ENCODE measurements at places on chromosomes 13 and 19.

DNA sequence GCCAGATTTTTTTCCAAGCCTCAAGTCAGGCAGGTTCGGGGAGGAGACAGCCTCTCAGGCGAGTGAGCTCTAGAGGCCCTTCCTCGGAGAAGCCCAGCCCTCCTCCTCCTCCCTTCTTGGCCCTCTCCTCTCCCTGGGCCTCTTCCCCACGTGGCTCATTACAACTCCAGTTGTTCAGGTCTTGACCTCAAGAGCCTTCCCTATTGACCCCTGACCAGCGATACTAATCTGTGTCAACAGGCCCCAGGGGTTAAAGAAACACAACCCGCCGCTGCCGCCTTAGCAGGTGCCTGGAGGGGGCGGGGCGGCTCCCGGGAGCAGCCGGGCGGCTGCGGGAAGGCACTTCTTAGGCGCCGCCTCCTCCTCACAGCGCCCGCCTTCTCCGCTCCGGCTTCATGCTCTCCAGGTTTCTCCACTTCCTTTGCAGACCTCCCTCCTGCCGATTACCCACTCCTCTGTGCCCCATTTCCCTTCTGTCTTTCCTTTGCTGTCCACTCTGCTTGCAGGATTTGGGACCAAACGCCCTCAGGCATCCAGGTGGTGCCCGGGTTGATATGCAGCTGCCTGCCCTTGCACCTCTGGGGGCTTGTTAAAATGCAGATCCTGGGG is 51.0 kb downstream of the LYL1 start:
- DNase-seq = no peak

GRCh38 chr13:87779426-87779825 is 108.3 kb downstream of the SLITRK5 start:
- DNase-seq = no peak

- no peak for DNase-seq
Observed at GRCh38 chr19:362154-362553, 17.6 kb upstream of the MIER2 start.

DNA sequence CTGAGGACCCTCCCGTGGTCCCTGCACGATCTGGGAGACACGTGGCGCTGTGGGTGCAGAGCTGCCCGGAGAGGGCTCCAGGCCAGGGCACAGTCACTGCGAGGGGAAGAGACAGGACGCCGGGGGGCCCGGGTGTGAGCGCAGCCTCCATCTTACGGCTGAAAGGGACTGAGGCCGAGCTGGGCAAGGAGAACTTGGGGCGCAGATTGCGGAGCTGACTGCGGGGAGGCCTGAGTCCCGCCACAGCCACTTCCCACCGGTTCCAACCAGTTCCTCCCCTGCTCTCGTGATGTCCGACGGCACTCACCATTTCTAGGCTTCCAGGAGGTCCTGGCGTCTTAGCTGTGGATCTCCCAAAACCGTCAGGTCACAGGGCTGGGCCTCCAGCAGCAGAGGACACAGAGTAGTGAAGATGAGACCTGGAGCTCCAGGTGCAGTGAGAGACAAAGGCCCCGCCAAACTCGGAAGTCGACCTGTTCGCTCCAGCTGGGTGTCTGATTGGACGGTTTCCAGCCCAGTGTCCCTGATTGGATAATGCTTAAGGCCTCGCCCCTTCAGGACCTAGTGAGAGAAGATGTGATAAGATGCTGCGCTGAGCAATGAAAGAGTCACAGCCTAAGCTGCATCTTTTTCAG is 4.8 kb upstream of the ZNF253 start:
- no peak for DNase-seq

GRCh38 chr13:113443991-113444390 is 9.3 kb downstream of the ADPRHL1 start:
- no peak for DNase-seq

DNA sequence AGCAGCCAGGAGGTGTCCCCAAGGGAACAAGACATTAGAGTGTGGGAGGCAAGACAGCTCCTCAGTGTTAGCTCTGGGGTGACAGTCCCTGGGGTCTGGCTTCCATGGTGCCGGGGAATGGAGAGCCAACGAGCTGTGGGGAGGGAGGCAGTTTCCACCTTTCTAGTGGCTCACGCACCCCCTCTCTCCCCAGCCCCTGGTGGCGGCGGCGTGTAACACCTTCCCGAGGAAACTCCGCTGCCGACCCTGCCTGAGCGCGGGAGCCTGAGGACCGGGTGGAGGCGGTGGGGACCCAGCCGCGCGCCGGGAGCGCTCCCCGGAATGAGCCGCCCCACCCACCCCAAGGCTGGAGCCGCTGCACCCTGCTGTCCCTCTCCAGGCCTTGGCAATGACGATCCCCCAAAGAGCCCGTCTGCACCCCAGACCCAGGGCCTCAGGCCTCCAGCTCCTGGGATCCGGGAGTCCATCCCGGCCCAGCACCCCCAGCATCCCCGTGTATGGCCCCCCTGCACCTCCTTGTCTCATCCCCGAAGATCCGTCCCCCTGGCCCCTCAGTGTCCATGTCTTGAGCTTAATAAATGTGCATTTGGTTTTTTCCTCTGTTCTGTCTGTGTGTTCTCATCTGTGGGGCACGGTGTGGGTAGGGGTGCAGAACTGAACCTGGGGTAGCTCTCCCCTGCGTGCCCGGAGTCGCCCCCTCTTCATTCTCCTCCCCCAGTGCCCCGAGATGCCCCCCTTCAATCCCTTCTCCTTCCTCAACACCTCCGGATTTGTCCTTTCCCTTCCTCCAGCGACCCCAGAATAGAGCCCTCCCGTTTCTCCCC is 622 bp upstream of the FXYD5 start:
- no peak for DNase-seq

DNA sequence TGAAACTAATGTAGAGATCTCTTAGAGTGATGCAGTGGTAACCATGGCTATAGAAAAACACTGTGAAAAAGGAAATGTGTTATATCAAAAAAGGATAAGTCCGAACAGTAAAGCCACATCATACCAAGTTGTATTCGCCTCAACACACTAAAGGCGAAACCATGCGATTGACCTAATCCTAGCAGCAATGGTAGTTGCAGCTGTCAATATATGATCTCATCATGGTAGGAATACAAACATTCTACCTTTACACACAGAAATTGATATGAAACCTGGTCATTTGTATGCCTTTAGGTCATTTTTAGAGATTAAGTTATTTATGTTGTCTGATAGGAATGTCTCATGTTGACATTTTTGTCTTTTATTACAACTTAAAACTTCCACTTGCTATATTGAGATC is 271.9 kb downstream of the SLITRK6 start:
- DNase-seq = no peak

- no peak for DNase-seq
Observed at GRCh38 chr13:101626925-101627555, 174.6 kb downstream of the ITGBL1 start.

GRCh38 chr13:98509271-98510155 is 67.4 kb downstream of the STK24 start:
- no peak for DNase-seq

DNA sequence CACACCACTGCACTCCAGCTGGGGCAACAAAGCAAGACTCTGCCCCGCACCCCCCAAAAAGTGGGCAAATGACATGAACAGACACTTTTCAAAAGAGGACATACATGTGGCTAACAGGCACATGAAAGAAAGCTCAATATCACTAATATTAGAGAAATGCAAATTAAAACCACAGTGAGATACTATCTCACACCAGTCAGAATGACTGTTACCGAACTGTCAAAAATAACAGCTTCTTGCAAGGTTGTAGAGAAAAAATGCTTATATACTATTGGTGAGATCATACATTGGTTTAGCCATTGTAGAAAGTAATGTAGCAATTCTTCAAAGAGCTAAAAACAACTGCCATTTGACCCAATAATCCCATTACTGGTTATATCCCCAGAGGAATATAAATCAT is 99.5 kb upstream of the SPATA13 start:
- DNase-seq = no peak

- DNase-seq = no peak
Observed at GRCh38 chr13:21475115-21475514, 16.0 kb upstream of the ZDHHC20 start.

- no peak for DNase-seq
Observed at GRCh38 chr19:8705742-8706141, 7.1 kb upstream of the ACTL9 start.

DNA sequence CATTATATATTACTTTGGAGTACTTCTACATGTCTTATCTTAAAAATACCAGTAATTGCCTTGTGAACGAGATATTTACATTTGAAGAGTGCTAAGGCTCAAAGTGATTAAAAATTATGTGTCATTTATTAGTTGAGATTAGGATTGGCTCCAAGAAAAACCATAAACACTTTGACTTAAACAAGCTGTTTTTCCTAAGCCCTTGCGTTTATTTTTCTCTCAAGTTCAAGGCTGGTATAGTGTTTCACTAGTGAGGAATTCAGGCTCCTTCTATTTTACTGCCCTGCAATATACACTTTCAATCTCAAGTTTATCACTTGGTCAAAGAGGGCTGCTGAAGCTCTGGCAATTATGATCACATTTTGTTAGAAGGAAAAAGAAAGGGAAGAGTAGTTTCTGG is 49.9 kb downstream of the UFM1 start:
- no peak for DNase-seq

GRCh38 chr19:41930926-41931592 is 2.8 kb upstream of the ERFL start:
- no peak for DNase-seq

DNA sequence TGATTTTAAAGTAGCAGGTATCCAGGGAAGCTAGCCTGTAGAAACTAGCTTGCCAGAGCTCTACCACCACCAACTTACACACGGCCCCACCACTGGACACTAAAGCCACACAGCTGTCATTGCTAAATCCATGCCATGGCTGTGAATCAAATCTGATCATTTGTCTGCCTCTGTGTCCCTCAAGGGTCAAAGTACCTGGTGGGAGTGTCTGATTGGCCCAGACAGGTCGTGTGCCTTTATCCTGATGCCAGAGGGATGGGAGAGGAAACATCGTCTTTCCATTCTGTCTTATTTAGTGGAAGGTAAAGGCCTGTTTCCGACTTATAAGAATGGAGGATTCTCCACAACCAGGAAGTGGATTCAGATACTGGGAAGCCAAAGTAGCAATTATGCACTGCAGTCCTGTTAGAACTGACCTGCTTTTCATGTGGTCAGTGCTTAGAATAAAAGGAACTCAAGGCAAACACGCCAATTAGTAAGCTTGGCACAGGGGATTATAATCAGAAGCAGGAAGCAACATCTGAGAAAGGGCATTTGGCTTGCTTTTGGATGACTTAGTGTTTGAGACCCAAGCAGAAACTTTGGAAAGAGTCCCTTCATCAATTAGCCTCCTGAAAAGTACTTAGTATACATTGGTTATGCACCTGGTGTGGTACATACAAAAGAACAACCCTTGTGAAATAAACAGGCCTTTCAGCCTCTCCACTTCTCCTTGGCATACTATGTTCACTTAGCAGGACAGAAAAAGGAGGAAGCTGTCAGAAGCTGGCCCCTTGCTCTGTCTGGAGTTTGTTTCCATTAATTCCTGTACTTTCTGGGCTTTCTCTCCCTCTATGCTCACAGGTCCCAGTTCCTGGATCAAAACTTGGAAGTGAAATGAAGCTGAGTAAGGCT is 192.4 kb downstream of the NUFIP1 start:
- DNase-seq = no peak

DNA sequence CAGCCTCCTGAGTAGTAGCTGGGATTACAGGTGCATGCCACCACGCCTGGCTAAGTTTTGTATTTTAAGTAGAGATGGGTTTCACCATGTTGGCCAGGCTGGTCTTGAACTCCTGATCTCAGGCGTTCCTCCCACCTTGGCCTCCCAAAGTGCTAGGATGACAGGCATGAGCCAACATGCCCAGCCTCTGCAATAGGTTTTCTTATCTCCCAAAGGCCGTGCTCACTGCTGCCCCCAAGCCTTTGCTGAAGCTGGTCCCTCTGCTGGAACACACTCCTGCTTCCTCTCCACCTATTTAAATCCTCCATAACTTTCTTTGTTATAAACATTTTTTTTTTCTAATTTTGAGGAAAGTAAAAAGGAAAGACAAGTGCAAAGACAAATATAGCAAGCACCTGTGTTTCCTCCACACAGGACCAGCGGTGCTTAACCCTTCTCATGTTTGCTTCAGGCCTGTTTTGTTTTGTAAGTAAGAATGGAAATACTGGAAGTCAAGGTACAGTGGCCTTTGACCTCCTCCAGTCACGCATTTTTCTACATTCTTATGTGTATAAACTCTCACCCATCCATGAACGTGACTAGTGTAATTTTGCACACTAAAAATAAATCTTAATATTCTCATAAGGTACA is 14.5 kb upstream of the TNFAIP8L1 start:
- no peak for DNase-seq

DNA sequence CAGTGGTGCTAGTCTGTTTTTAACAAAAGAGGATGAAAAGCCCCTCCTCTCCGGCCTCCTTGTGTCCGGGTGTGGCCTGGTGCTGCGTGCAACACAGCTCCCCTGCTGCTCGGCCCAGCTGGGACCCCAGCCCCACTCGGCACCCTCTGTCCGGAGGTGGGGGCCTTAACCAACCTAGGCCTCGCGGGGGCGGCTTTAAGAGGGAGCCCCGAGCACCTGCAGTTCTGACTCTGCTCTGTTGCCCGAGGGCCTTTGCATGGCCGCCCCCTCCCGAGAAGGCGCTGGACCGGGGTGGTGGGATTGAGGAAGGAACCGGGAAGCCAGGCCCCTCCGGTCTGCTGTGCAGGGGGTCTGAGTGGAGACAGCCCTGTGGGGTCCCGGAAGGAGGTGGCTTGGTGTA is 5.7 kb upstream of the GRIN3B start:
- DNase-seq = no peak

DNA sequence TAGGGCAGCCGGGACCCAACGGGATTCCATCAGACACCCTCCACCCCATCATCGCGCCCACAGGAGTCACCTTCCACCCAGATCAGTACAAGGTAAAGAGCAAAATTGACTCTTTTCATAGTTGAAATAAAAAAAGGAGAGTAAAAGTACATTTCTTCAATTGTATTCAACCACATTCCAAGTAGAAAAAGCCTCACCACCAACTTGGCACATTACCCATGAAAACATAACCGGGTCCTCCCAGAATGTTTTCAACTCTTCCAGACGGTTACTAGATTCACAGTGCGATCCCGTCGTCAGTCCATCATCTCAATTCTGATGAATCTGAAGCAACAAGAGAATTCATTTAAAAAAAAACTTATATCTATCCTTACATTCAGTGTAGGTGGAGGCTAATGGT is 125.2 kb downstream of the RAB20 start:
- DNase-seq = no peak

GRCh38 chr13:24356837-24357236 is 47.5 kb downstream of the C1QTNF9 start:
- DNase-seq = no peak

DNA sequence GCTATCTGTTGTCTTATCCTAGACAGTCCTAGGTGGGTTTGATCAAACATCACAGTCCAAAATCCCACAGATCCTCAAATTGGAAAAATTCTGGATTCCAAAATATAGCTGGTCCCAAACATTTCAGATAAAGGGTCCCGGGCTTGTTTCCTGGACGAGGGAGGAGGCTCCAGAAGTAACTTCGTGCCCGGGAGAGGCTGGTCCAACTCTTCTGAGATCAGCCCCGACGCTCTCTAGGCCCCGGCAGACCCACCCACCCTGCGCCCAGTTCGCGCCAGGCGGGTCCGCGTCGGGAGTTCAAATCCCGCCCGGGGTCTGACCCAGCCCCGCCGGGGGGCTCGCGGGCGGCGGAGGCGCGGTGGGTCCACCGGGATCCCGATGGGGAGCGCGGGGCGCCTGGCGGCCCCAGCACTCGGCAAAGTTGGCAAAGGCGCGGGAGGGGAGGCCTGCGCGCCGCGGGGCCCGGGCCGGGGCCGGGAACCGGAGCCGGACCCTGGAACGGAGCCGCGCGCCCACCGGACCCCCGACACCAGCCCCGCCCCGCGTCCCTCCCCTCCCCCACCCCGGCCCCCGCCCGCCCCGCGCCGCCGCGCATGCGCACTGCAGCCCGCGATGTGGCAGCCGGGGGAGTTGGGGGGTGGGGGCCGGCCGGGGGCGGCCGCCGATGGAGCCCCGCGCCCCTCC is 513 bp downstream of the MIER2 start:
- DNase-seq = peak; percentile 45
